ENCODE measurements at places on chromosomes 12 and 14.

DNA sequence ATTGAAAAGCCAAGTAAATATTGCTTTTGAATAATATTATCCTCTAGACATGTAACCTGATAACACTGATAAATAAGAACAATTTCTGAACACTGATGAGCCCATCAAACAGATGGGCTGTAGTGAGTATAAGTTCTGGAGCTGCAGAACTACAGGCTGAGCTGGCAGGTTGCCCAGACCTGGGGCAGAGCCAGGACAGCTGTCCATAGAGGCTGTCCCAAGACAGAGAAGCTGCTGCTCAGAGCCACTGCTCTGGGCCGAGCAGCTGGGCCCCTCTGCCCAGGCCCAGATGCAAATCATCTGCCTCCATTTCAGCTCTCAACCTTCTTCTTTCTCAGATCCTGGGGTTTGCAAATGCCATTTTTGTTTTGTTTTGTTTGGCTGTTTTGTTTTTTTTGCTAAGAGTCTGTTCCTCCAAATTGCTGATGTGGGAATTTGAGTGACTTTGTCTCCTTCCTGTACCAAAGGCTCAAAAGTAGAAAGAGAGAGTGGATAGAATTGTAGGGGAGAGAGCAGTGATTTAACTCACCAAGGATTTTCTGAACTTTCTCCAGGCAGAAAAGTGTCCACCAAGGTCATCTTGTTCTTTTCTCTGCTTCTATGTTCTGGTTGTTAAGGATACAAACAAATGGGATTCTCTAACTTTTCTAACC, 4.0 kb upstream of the TESPA1 start:
- no peak for DNase-seq

- DNase-seq, result no peak
Measured at GRCh38 chr14:54844479-54844878, 58.1 kb downstream of the GCH1 start.

DNA sequence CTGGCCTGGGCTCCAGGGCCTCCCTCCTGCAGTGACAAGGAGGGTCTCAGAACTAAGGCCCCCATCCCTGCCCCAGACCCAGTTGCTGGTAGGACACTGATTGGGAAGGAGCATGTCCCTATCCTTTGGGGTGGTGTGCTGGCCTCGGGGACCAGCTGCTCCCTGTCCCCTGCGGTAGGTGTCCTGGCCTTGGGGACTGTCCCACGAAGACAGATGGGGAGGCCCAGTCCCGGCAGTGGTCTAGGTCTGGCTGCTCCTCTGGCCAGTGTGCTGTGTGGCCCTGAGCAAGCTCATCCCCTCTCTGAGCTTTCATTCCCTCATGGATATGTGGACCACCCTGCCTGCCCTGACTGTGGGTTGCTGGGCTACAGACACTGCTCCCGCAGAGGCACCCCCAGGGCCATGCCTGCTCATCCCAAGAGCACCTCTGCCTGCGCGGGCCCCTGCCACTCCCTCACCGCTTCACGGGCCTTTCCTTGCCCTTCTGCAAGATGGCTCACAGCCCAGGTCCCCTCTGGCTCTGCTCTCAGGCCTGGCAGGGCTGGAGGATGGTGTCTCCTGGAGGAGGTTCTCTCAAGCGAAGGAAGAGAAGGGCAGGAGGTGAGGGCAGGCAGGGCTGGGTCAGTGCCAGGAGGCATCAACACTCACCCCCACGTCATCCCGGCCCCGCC, 12.5 kb downstream of the AHNAK2 start:
- no peak for DNase-seq

DNA sequence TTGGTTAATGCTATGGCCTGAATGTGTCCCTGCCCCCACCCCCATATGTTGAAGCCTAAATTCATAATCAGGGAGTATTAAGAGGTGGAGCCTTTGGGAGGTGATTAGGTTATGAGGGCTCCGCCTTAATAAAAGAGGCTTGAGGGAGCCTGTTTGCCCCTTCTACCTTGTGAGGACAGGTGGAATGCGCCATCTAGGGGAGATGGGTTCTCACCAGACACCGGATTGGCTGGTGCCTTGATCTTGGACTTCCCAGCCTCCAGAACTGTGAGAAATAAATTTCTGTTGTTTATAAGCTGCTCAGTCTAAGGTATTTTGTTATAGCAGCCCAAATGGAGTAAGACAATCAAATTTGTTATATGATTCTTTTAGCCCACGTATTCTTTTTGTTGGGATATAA, 148.3 kb downstream of the PTCSC3 start:
- DNase-seq, result no peak

DNA sequence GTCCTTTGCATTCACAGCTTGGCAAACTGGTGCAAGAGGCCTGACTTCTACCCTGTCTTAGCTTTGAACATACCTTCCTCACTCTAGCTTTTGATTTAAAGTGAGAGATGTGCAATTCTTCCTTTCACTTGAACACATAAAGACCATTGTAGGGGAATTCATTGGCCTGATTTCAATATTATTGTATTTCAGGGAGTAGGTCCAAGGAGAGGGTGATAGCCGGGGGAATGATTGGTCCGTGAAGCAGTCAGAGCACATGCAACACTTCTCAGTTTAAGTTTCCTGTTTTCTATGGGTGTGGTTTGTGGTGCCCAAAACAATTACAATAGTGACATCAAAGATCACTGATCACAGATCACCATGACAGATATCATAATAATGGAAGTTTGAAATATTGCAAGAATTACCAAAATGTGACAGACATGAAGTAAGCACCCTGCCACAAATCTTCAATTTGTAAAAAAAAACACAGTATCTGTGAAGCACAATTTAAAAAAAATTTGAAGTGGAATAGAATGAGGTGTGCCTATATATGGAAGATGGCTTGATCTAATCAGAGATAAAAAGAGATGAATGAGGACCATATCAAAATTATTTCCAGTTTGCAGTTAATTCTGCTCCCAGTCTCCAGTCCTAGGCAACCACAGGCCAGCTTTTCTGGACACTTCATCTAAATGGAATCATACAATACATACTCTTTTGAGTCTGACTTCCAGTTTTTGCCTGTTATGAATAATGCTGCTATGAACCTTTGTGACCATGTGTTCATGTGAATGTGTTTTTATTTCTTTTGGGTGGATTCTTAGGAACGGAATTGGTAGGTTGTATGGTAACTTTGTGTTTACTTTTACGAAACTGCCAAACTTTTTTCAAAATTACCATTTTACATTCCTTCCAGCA, 23.2 kb downstream of the BORCS5 start:
- no peak for DNase-seq

- DNase-seq, result no peak
Measured at GRCh38 chr12:97560350-97560749, 97.7 kb downstream of the RMST start.

GRCh38 chr12:123153906-123154305, 3.0 kb upstream of the PITPNM2 start:
- DNase-seq, result no peak

DNA sequence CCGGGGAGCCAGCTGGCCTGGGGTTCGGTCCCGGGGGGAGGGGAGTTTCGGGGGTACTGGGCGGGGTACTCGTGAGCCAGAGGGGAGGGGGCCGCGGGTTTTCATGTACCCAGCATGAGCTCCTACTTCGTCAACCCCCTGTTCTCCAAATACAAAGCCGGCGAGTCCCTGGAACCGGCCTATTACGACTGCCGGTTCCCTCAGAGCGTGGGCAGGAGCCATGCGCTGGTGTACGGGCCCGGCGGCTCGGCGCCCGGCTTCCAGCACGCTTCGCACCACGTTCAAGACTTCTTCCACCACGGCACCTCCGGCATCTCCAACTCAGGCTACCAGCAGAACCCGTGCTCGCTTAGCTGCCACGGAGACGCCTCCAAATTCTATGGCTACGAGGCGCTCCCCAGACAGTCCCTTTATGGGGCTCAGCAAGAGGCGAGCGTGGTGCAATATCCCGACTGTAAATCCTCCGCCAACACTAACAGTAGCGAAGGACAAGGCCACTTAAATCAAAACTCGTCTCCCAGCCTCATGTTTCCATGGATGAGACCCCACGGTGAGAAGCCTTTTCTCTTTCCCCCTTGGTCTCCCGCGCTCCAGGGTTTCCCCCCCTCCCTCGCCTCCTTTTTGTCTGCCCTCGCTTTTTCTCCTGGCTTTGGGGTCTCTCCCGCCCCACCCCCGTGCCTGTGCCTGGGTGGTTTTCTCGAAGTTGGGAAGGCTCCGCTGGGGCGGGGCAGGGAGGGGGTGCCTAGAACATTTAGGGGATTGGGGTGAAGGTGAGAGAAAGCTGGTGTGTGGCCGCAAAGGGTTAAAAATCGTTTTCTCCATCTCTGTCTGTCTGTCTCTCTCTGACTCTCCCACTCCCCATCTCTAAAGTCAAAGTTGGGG, 627 bp downstream of the HOXC8 start:
- DNase-seq, result peak; percentile 53

DNA sequence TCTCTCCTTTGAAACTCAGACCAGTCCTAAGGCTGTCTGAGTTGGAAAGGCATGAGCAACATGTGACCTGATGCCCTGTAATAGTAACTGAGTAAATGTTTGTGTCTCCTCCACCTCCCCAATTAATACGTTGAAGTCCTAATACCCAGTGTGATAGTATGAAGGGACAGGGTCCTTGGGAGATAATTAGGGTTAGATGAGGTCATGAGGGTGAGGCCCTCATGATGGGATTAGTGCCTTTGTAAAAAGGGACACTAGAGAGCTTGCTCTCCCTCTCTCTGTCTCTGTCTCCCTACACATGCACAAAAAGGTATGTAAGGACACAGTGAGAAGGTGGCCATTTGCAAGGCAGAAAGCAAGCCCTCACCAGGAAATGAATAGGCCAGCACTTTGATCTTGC, 18.1 kb upstream of the KIF21A start:
- DNase-seq, result no peak

- no peak for DNase-seq
Measured at GRCh38 chr12:120721866-120722265, 3.8 kb upstream of the ACADS start.

- peak; percentile 71 for DNase-seq
Measured at GRCh38 chr12:2876431-2877046, 435 bp downstream of the FOXM1 start.

DNA sequence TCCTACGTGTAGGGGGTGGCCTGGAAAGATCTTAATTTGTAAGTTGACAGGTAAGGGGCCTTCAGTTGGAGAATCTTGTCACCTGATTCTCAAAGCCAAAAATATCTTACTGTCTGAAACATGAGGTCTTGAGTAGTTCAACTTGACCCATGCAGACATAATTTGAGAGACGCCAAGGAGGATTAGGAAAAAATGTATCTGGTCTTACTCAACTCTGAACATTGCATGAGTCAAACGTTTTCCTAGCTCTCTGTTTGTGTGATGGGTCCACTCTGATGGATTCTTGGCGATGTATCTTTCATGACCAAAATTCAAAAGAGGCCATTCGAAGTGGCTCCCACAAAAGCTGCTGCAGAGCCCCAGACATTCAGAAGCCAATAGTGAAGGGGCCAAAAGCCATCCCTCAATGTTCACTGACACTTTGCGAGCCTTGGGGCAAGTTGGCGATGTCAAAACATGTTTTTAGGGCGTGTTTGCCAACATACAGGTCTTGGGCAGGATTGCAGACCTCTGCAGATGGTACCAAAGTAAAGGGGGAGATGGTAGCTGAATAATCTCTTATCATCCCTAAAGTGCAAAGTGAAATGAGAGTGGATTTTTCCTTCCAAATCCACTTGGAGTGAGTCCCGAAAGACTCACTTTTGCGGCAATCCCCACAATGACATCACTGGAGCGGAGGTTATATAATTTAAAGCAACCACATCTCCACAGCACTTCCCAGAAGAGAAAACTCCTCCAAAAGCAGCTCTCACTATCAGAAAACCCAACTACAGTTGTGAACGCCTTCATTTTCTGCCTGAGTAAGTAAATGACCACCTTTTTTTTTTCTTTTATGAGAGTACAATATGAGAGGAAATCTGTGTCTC, at the start of gene BDKRB1:
Gene BDKRB1 (plus strand): TSS at position 710 of the 866 bp plus-strand sequence. CDS start 7,473 bp downstream, outside the sequence.
- DNase-seq, result no peak

GRCh38 chr12:24960222-24960855, 11.4 kb upstream of the BCAT1 start:
- DNase-seq, result peak; percentile 55

GRCh38 chr12:16261944-16262475, 15.5 kb downstream of the SLC15A5 start:
- no peak for DNase-seq

All from A549 (cell line).